ENCODE measurements at places on chromosomes 4 and X.

GRCh38 chr4:75668596-75668995 is 4.6 kb downstream of the G3BP2 start:
- DNase-seq = no peak

DNA sequence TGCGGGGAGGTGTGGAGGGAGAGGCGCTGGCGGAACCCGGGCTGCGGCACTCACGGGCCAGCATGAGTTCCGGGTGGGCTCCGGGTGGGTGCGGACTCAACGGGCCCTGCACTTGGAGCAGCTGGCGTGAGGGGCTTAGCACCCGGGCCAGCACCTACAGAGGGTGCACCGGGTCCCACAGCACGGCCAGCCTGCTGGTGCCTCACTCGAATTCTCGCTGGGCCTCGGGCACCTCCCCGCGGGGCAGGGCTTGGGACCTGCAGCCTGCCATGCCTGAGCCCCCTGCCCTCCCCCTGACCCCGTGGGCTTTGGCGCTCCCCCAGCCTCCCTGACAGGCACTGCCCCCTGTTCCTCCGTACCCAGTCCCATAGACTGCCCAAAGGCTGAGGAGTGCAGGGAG is 10.8 kb upstream of the CAMK2D start:
- DNase-seq = no peak

- DNase-seq = no peak
Observed at GRCh38 chr4:150583287-150584110, 1.5 kb downstream of the MAB21L2 start.

GRCh38 chr4:98027827-98028226 is 115.4 kb downstream of the STPG2 start:
- no peak for DNase-seq

GRCh38 chr4:182916483-182917181 is 554 bp downstream of the DCTD start:
- DNase-seq = no peak

- DNase-seq = no peak
Observed at GRCh38 chr4:116328261-116328860, 757.0 kb downstream of the TRAM1L1 start.

DNA sequence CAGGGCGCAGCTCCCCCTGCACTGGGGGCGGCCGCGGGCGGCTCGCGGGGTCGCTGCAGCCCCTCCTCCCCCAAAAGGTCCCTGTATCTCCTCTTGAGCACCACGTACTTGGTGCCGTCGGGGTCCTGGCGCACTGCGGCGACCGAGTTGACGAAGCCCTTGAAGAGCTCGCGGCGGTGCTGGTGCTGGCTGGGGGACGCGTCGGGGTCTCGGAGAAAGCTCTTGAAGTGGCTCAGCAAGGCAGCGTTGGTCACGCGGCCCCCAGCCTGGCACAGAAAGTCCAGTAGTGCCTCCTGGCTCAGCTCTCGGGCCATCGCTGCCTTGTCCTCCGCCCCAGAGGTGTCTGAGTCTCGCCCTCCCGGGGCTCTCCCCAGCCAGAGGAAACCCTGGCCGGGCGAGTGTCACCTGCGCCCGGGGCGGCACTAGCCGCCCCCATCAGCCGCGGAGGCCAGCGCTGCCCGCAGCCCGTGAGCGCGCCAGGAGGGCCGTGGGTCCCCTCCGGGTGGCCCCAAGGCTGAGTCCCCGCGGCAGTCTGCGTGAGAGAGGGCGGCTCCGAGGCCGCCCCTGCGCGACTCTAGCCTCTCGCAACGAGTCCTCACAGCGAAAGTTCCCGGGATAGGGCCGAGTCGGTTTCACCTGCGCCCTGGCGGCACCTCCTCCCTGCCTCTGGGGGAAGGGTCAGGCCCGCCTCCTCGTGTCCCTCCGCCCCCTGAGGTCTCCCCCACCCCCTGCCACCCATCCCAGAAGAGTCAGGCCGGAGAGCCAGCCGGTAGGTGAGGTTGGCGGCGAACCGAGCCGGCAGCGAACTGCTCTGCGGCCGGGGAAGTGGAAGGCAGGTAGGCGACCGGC is at the start of gene SOWAHB:
Gene SOWAHB, minus strand, starts transcription at position 609 of the 849 bp plus-strand sequence. Its CDS starts 295 bp downstream, at position 314.
- DNase-seq = no peak

GRCh38 chrX:48071064-48071985 is at the start of gene ZNF630:
ZNF630 (minus strand) TSS chrX:48071640; CDS start chrX:48066886, 4,754 bp downstream.
- peak; percentile 69 for DNase-seq

DNA sequence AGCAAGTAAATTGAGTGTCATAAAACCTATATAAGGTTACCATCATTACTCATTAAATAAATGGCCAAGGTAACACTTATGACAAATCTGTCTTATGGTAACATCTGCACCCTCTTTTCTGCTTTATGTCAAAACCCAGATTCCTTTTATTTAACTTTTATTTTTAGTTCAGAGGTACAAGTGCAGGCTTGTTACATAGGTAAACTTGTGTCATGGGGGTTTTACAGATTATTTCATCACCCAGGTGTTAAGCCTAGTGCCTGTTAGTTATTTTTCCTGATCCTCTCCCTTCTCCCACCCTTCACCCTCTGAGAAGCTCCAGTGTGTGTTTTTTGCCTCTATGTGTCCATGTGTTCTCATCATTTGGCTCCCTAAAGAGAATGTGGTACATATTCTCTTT is 930.7 kb downstream of the CCSER1 start:
- DNase-seq = no peak

GRCh38 chr4:3739577-3739976 is 26.6 kb upstream of the ADRA2C start:
- no peak for DNase-seq

DNA sequence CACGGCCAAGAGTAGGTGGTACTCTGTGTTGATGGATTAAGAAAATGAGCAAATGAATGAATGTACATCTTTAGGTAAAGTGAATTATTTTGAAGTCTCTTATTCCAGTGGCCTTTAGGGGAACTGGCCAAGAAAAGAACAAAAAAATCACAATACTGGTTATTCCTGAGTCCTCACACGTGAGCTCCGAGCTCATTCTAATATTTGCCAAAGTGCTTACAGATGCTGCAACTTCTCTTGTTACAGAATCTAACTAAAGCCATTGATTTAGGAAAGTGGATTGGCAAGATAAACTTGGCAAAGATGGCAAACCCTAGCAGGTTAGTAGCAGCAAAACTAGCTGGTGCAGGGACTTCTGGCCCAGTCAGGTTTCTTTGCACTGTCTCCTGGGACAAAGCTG is 37.6 kb downstream of the IDS start:
- no peak for DNase-seq

- no peak for DNase-seq
Observed at GRCh38 chr4:39785083-39785482, 87.1 kb downstream of the UBE2K start.

GRCh38 chr4:832536-832935 is 6.6 kb upstream of the CPLX1 start:
- no peak for DNase-seq

DNA sequence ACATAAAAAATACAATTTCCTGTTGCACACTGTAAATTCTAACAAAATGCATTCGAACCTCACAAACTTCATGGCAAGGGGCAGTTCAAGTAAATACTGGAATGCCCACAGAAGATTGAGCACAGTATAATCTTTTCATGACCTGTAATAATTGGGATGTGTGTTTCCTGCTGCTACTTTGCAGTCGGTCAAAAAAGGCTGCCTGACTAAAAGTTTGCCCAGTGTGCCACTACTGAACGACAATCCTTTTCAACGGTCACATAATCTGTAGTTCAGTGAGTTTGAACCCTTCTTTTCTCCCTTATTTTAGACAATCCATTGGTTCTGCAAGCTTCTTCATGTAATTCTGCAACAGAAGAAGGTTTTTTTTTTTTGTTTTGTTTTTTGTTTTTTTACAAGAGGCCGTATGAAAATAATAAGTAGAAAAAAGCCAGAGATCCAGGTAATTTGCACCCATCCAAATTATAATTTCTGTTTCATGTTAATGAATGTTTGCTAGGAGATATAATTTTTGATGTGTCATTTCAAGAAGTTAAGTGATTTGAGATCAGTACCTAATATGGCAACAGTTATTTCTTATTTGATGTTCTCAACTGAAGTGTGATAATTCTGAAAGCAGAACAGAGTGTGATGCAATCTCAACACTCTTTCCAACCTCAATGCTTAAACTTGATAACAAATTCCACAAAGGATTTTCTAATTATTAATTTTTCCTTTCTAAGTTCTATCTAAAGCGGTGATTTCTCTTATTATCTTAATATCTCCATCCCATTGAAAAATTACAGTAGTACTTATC is 237.6 kb downstream of the FSTL5 start:
- no peak for DNase-seq

All from left renal pelvis (tissue), 4 donors.